ENCODE measurements at places on chromosomes 16 and 17. TPM values are rescaled to one million over a fixed set of nuclear protein-coding genes. Genes with fewer than 3 reads are reported as not detected.

DNA sequence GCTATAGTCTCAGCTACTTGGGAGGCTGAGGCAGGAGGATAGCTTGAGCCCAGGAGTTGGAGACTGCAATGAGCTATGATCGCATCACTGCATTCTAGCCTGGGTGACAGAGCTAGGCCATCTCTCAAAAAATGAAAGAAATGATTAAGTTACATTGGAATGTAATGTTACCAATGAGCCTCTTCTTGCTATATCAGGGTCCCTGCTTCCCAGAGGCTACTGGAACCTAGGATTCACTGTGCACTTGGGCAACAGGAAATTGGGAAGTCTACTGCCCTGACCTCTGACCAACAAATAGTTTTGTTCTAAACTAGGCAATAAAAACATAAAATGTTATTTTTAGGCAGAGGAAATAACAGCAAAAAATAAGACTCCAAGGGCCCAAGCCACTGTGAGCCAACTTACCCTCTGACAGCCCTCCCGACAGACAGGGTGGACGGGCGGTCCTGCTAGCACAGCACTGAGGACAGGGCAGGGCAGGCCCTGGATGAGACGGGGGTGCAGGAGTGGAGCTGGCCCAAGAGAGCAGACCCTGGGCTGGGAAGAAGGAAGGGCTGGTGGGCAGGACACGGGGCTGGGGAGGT, 27.5 kb downstream of the NSMCE1 start:
- DNase-seq: no peak

- DNase-seq: no peak
Observed at GRCh38 chr17:41823141-41823524, 10.3 kb downstream of the FKBP10 start.

GRCh38 chr16:74501484-74502478, 80.5 kb upstream of the CLEC18B start:
- DNase-seq: no peak

- DNase-seq: no peak
Observed at GRCh38 chr16:19287241-19287640, 1.7 kb downstream of the CLEC19A start.

DNA sequence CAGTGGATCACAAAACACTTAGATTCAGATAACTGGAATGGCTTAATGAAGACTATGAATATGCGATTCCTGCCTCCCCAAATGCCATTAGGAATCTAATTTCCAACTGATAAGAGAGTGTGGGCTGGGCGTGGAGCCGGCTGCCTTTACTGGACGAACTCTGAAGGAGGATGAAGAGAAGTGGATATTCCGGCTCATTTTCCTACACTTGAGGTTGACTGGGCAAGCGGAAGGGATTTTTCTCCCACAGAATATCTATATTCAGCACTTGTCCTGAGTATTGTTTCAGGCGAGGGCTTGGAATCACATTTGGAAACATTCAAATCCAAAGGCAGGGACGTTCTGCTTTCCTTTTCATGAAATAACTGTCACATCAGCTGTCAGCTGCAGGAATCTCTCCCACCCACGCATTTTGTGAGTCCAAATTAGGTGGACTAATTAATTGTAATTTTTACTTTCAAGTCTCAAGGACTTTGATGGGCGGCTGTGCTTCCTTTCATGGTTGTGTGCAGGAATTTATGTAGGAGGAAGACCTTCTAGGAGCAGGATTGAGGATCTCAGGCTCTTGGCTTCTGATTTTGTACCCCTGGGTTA, 138.5 kb downstream of the PITPNC1 start:
- no peak for DNase-seq

- peak; percentile 31 for DNase-seq
Observed at GRCh38 chr16:64312980-64313379, 808.9 kb downstream of the CDH11 start.

- DNase-seq: no peak
Observed at GRCh38 chr16:63945806-63946205, 1176.1 kb downstream of the CDH11 start.

Gene SLC22A31
- not detected for total RNA-seq

Gene CMTM2
- total RNA-seq: 0.91 TPM

Gene NPIPA3
- total RNA-seq: 1.8 TPM

GRCh38 chr16:88783391-88784073, 1.5 kb downstream of the PIEZO1 start:
- peak; percentile 51 for DNase-seq

Gene ITGA2B
- total RNA-seq: 0.63 TPM

DNA sequence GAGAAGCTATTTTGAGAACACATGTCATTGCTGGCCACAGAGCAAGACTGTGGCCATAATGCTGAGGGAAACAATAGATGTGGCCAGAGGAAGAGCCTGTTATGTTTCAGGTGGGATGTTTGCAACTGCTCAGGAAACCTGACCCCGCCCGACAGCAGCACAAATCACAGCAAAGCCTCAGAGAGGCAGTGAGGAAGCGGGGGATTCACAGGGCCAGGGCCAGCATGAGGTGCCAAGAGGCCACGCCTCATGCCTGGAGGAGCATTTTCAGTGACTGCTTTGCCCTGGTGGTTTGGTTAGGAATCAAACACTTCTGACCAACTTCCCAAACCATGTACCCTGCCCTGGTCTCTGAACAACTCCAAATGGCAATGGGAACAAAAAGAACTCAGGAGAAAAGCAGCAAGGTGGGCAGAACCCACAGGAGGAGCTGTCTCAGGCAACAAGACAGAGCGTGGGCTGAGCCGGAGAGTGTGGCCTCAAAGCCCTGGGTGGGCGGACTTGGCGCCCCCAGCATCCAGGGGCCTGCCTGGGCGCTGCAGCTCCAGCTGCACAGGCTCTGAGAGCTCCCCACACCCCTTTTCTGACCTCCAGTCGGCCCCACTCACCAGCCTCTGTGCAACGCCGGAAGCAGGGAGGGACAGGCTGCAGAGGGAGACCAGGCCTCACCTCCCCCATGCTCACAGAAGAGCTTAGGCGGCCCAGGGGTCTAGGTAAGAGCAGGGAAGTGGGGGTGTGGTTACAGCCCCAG, 20.6 kb downstream of the HIC1 start:
- DNase-seq: no peak

- no peak for DNase-seq
Observed at GRCh38 chr16:72969146-72969545, 78.8 kb downstream of the ZFHX3 start.

- no peak for DNase-seq
Observed at GRCh38 chr17:67459985-67460384, 82.9 kb downstream of the PITPNC1 start.

DNA sequence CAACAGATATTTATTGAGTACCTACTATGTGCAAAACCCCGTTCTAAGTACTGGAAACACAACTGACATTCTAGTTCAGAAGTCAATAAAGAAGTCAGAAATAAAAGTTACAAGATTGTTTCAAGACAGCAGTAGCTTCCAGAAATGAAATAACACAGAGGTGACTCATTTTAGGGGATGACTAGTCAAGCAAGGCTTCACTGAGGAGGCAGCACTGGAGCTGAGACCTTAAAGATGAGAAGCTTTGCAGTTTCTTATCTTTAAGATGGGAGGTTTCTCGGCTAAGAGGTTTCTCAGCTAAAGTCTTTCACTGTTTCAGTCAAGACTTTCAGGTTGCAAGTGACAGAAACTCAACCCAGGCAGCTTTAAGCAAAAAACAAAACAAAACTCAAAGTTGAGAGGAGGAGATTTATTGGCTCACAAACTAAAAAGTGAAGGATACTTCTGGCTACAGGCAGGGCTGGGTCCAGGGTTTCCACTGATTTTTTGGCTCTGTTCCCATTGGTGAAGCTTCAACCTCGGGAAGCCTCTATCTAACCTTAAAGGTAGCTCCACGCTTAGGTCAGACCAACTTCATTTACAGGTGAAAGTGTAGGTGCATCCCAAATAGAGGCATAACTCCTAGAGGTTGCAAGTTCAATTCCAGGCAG, 7.4 kb upstream of the MMP2 start:
- DNase-seq: no peak

Data from OCI-LY7 (cell line).